ENCODE measurements at places on chromosomes 11 and 22. TPM values are rescaled to one million over a fixed set of nuclear protein-coding genes. Genes with fewer than 3 reads are reported as not detected.

Gene SGSM1
- 5.1 TPM for total RNA-seq

Gene CTSW
- total RNA-seq: not detected

DNA sequence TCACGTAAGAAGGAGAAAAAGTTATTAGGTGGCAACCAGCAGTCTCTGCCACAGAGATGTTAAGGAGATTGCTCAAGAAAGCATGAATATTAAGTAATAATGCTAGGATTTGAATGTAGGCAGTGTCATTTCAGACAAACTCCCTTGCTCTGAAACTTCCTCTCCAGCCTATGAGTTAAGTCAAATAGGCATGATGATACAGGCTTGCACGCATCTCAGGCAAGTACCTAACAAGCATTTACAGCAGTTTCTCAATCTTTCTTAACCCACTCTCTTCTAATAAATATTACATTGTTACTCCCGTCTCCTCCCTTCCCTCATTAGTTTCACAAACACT lies 72.7 kb downstream of the RAB38 start:
- no peak for DNase-seq

DNA sequence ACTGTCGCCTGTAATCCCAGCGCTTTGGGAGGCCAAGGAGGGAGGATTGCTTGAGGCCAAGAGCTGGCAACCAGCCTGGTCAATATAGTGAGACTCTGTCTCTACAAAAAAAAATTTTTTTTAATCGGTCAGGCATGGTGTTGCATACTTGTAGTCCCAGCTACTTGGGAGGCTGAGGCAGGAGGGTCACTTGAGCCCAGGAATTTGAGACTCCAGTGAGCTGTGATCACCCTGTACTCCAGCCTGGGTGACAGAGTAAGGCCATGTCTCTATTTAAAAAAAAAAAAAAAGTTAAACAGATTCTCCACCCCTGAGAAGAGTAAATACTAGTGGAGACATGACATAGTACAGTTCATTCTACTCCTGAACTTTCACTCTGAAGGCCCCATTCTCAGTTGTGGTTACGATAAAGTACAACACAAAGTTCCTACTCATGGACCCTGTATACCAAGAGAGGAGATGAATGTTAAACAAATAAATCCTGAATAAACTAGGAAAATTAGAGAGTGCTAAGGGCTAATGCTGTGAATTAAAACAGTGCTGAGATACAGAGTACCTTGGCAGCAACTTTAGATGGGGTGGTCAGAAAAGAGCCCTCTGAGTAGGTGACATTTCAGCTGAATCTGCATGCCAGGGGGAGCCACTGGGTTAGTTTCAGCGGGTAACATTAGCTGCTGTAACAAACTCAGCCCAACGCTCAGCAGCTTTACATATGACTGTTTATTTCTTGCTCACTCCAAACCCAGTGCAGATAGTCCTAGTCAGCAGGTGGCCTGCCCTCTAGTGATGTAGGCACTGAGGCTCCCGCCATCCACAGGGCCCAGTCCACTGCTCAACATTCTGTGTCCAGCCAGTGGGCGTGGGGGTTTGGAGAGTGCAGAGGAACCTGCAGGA lies 75.1 kb downstream of the DBX1 start:
- DNase-seq: no peak

Gene OR5B21
- total RNA-seq: not detected

Data from type B pancreatic cell (in vitro differentiated cells).